ENCODE measurements at places on chromosomes 1 and 21.

DNA sequence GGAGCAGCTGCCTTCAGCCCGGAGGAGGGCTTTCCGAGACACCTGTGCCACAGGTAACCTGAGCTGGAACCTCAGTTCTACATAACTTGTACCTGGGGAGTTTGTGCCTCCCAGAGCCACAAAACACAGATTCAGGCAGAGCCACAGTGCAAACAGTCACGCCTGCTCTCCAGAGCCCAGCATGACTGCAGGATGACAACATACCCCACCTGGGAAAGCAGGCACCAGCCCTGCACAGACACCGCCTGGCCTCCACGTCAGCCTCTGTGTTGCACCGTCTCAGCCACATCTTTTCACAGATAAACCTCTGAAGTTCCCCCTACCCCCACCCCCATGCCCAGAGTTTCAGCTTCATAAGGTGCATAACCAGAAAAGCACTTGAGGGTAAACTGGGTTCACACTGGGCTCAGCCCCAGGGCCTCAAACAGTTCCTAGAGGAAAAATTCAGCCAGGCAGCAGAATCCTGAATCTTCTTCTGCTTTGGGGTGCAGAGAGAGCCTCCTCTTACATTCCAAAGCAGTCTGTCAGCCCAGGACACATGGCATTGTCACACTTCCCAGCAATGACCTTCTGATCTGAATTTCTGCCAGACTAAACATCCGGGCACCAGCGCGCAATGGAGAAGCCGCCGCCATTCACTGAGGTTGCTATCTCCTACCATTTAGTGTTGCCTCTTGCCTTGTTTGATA lies 229.5 kb downstream of the TOMM20 start:
- DNase-seq, result no peak

DNA sequence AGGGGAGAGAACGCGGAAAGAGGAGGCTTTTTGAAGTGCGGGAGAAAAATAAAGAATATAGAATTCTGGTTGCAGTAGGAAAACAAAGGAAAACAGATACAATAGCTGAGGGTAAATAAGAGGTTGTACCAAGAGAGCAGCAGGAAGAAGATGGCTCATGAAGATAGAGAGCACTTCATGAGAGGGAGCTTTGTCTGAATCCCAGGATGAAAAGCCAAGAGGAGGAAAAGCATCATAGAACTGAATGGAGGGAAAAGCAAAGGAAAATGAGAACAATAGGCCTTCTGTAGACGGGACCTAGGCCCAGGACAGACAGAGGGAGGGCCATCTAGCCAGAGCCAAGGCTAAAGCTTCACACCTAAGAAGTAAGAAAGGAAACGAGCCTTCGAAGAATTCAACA lies 49.5 kb downstream of the ATP6V1G3 start:
- DNase-seq, result no peak

- DNase-seq, result no peak
Measured at GRCh38 chr1:78840453-78841271, 165.9 kb downstream of the ADGRL4 start.

DNA sequence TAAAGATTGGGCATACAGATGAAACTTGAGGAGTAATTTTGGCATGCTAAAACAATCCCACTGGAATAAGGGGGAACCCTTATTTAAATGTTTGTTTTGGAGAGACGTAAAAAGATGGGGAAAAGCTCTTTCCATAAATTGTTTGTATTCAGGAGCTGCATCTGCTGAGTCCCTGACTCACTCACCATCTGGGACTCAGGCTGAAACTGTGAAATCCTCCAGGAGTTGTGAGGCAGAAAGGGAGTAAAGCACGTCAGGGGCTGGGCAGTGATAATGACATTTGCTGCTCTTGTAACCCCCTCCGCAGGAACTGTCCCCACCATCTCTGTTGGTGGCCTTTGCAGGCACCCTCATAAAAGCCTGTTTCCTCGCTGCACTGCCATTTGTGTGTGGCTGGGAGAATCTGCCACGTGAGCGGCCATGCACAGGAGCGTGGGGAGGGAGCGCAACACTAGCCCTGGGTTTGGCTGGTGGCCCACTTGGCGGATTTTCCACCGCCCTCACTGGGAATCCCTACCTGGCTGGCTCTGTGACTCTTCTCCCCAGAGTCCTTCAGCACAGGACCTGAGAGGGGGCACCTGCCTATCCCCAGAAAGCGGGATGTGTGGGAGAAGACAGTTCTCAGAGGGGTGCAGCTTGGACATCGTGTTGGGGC lies 45.3 kb downstream of the ZSCAN20 start:
- no peak for DNase-seq

DNA sequence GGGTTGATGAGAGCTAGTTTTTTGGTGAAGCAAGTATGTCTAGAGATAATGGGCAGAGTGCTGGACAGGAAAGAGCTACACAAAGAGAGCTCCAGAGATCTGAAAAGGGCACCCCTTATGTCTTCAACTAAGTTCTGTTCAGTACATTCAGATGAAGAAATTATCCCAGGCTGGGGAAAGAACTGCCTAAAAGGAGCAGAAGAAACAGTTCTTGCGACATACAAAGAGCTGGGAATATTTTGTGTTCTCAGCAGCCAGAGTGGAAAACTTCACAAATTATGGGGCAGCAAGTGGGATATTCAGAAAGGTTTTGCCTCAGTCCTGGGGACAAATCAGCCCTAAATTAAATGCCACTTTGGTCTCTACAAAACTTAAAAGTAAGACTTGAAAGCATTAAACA lies 17.4 kb upstream of the CCN1 start:
- DNase-seq, result no peak

- no peak for DNase-seq
Measured at GRCh38 chr1:210779269-210779668, 354.7 kb downstream of the KCNH1 start.

Measured in stimulated activated CD8-positive, alpha-beta memory T cell treated with anti-CD3 and anti-CD28 coated beads, Interleukin-15, amount 100 ng/mL, for 1 hour (primary cell).